C1 segment of cervical spinal cord (tissue), 14 donors: ENCODE measurements at places on chromosomes 4 and X.

GRCh38 chr4:186634591-186635128 is 79.3 kb upstream of the MTNR1A start:
- no peak for DNase-seq

GRCh38 chr4:62548108-62548524 is 1348.0 kb downstream of the ADGRL3 start:
- DNase-seq: no peak

DNA sequence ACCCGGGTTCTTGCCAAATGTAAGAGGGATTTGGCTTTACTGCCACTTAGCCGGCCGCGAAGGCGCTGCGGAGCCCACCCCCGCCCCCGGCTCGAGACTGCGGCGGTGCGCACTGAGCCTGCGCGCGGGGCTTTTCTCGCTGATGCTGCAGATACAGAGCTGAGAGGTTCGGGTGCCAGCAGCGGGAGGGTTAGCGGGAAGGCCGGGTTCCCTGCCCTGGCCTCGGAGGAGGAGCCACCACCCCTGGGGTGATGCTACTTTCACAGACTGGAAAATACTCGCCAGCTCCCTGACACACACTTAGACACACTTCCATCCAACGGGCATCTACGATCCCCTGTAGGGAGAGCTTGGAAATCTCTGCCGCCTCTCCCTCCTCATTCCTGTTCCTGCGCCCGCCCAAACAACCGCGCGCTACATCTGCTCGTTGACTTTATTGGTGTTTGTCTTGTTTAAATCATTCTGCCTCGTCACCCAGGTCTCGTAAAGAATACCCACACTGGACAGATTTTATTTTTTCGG is 2.1 kb upstream of the PCDH7 start:
- no peak for DNase-seq

- DNase-seq: no peak
These were observed 58.2 kb upstream of the DIPK2B start for GRCh38 chrX:45258731-45259402.

- DNase-seq: no peak
These were observed 3.1 kb downstream of the MGST2 start for GRCh38 chr4:139668658-139669201.

GRCh38 chr4:76562161-76562560 is 127.1 kb downstream of the SHROOM3 start:
- no peak for DNase-seq

DNA sequence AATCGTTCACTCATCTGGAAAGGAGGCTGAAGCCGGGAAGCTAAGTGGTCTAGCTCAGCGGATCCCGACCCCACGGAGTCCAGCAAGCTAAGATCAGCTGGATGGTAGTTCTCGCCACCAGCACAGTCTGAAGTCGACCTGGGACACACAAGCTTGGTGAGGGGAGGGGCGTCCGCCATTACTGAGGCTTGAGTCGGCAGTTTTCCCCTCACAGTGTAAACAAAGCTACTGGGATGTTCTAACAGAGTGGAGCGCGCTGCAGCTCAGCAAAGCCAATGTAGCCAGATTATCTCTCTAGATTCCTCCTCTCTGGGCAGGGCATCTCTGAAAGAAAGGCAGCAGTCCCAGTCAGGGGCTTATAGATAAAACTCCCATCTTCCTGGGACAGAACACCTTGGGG is 555.4 kb downstream of the BCOR start:
- DNase-seq: no peak

- DNase-seq: no peak
These were observed 118.9 kb upstream of the RASGEF1B start for GRCh38 chr4:81590596-81590995.

DNA sequence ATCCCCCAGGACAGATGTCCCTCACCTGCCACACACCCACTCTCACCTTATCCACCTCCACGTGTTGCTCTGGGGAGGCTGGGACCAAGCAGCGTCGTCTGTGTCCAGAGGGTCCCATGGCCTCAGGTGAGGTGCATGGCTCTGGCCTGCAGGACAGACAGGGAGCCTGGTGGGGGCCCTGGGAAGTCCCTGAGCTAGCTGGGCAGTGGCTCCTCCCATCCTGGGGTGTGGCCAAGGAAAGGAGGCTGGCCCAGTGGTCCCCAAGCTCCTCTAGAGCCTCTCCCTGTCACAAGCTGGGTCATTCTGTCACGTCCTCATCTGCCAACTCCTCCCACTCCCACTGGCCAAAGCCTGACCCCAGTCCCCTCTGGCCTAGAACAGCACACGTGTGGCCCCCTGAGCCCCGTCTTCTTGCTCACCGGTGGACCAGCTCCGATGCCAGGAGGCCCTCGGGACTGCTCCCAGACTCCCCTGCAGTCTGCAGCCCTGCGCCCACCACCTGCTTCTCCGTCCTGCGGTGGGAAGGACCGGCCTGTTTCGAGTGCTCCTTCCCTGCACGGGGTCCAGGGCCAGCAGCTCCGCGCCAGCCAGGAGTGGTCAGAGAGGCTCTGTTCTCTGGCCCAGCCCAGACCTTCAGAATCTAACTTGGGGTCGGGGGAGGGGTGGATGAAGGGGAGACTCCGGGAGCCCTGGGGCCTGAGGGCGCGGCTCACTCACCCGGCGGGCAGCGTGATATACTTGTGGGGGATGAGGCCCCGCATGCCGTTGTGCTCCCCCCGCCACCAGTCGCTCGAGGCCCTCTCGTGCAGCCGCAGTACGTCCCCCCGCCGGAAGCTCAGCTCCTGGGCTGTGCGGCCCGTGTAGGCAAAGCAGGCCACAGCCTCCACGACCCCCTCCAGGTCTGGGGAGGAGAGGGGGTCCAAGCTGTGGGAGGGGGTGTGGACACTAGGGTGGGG is 4.8 kb downstream of the AVPR2 start:
- DNase-seq: no peak

- DNase-seq: no peak
These were observed 71.1 kb downstream of the NSG1 start for GRCh38 chr4:4457803-4458553.

DNA sequence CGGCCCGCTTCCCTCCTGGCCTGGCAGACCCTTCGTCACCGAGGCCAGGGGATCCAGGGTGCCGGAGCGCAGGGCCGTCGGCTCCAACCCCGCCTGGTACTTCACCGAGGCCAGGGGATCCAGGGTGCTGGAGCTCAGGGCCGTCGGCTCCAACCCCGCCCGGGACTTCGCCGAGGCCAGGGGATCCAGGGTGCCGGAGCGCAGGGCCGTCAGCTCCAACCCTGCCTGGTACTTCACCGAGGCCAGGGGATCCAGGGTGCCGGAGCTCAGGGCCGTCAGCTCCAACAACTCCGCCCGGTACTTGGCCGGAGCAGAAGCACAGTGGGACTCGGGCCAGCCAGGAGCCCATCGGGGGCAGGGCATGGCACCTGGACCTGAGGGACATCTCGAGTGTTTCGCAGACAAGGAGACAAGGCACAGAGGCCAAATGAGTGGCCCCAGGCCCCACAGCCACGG is 85.1 kb downstream of the FAM53A start:
- DNase-seq: no peak

GRCh38 chrX:106039920-106040319 is 1.4 kb upstream of the SERPINA7 start:
- DNase-seq: no peak

GRCh38 chr4:89022426-89023128 is 34.4 kb downstream of the FAM13A start:
- no peak for DNase-seq

- DNase-seq: no peak
These were observed 69.7 kb upstream of the PPP3CA start for GRCh38 chr4:101417046-101417445.

DNA sequence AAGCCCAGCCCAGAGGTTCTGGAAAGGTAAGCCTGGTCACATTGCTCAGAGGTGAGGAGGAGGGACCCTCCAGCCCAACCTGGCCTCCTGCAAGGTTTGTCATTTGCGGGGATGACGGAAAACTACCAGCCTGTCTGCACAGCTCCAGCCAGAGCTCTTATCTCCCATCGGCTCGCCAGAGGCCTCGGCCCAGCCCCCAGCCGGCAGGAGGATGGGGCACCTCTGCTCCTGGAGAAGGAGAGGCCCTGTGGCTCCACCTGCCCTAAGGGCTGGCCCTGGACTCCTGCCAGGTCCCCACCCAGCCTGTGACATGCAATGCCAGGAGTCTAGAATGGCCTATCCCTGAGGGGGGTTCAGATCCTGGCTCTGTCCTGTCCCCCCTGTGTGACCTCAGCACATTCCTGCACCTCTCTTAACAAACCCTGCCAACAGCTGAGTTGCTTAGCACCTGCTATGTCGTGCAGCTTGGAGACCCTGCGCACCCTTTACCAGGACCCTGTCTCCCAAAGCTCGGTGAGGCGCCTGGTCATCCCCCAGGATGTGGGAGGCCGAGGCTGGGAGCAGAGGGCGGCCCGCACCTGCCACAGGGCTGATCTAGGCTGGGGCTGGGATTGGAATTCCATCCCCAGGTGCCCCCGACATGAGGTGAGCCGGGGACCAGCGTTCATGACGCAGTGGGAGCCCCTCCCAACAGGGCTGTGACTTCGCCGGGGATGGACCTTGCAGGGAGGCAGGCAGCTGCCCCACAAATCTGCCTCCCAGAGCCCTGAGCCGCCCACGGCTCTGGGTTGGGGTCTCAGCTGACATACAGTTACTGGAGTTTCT is 14.4 kb downstream of the ADRA2C start:
- no peak for DNase-seq

DNA sequence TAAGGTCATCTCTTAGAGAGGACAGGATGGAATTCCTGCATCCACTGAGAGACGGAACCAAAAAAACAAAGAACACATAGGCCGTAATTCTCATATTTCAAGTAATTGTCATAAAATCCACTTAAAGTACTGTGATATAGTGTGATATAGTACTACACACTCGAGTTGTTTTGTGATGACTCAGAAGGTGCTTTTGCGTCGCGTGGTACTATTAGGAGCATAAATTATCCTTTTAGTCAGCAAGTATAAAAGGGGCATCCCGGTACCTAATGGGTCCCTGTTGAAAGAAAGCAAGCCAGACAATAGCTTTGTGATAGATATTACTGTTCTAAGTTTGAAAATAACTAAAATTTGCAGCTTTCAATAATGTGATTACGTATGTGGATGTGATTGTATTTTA is 55.3 kb downstream of the GPR143 start:
- DNase-seq: no peak

DNA sequence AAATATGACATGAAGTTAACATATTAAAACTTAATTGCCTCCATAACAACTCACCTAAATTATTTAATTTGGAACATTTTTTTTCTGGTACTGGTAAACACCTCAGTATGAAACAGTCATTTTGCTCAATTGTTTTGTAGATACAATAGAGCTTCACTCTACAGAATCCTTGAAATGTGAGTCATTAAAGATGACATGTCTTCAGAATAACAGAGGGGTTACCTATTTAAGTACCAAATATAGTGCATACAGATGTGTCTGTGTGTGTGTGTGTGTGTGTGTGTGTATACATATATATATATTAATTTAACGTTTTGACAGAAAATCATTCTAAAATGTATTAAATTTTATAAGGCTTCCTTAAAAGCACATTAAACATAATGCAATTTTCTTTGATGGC is 297.6 kb downstream of the INPP4B start:
- DNase-seq: no peak

DNA sequence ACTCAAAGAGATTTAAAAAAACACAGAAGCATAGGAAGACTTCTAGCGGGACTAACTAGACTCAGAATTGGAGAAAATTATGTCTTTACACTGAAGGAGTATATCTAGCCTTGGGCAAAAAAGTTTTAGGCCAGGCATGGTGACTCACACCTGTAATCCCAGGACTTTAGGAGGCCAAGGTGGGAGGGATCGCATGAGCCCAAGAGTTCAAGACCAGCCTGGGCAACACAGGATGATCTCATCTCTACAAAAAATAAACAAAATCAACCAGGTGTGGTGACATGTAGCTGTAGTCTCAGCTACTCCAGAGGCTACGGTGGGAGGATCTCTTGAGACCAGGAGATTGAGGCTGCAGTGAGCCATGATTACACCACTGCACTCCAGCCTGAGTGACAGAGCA is 99.5 kb downstream of the NEUROG2 start:
- no peak for DNase-seq

GRCh38 chr4:75637176-75637575 is 6.8 kb upstream of the CDKL2 start:
- DNase-seq: no peak

DNA sequence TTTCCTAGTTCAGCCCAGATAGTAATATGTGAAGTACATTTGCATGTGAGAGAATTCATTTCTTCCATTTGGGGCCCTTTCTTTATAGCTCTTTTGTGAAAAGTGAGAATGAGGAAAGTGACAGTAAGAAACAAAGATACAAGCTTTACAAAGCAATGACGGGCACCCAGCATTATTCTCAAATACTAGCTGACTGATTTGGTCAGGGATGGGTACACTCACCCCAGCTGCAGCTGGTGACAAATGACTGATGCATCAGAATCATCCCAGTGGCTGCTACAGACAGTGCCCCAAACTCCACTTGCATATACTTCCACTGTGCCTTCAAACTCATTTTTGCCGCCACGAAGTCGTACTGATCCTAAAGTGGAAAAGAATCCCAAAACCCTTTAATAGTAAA is 14.8 kb downstream of the PRSS12 start:
- DNase-seq: no peak

DNA sequence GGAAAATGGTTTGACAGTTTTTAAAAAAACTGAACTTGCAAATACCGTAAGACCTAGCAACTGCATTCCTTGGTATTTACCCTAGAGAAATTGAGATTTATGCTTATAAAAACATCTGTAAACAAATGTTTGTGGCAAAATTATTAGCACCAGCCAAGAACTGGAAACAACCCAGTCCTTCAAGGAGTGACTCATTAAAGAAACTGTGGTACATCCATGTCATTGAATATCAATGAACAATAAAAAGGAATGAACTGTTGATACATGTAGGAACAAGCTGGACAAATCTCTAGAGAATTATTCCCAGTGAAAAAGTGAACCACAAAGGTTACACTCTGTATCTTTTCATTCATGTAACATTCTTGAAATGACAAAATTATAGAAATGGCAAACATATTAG is 240.2 kb upstream of the ADAMTS3 start:
- DNase-seq: no peak
